ENCODE measurements at places on chromosomes 6 and 20. TPM values are rescaled to one million over a fixed set of nuclear protein-coding genes. Genes with fewer than 3 reads are reported as not detected.

Gene LY6G6C
- not detected for total RNA-seq

Gene TNFRSF21
- 23.2 TPM for total RNA-seq

Gene BHLHE23
- 0.22 TPM for total RNA-seq

Gene PDE10A
- 17.3 TPM for total RNA-seq

Gene SLC17A1
- not detected for total RNA-seq

- no peak for DNase-seq
Observed at GRCh38 chr6:139508576-139508975, 134.1 kb upstream of the CITED2 start.

- no peak for DNase-seq
Observed at GRCh38 chr6:151001387-151002056, 136.0 kb downstream of the MTHFD1L start.

DNA sequence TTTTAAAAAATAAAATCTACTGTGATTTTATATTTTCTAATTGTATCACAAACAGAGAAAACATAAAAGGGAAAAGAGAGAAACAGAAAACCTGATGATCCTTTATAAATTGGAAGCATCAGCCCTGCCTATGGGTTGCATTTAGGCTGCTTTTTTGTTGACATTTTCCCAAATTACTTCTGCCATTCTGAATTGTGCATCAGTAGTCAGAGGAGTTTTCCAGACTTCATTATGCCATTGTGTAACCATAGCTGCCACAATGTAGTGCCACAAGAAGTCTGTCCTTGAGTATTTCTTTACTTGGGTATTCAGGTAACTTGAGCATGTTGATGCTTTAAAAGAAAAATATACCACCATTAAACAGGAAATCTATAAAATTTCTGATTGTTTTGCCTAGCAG is 130.3 kb downstream of the HACE1 start:
- no peak for DNase-seq

DNA sequence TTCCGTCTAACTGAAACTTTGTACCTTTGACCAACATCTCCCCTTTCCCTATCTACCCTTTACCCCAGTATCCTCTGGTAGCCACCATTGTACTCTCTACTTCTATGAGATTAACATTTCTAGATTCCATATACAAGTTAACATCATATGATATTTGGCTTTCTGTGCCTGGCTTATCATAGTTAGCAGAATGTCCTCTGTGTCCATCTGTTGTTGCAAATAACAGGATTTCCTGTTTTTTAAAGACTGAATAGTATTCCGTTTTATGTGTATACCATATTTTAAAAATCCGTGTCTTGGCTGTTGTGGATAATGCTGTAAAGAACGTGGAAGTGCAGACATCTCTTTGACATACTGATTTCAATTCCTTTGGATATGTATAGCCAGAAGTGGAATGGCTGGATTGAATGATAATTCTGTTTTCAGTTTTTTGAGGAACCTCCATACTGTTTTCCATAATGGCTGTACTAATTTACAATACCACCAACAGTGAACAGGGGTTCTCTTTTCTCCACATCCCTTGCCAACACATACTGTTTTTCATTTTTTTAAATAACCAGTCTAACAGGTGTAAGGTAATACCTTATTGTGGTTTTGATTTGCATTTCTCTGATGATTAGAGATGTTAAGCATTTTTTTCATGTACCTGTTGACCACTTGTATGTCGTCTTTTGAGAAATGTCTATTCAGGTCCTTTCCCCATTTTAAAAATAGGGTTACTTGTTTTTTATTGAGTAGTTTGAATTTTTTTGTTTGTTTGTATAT is 53.8 kb downstream of the CDC5L start:
- no peak for DNase-seq

DNA sequence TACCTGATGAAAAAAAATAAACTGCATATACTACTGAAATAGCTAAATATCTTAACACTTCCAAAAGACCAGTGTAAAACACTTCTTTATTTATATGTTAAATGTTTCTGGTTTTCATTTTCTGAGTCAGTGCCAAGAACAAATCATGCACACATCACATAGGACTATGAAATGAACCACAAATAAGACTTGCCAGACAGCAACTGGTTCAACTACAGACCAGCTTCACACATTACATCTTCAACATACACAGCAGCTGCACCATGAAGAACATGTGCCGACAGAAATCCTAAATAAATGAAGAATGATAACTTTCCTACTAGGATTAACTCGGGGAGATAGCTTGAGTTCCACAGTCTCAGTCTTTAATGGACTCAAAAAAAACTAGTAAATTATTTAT is 168.3 kb upstream of the STXBP5 start:
- DNase-seq, result no peak

DNA sequence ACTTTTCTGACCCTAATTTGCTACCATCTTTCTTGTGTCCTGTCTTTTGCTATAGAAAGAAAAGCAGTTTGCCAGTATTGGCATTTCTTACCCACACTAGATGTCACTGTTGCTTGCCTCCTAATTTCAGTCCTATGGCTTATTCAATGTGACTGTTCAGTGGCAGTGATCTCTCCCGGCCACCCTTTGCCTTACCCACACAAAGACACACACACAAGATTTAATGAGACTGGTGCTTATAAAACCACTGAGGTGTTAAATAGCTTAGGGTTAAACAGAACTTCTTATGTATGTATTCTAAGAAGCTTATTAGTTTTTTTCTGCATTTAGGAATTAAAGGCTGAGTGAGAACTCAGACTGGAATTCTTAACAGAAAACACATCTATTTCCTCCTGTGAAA is 233.6 kb upstream of the ASCC3 start:
- peak; percentile 61 for DNase-seq

- no peak for DNase-seq
Observed at GRCh38 chr6:17032590-17032987, 69.3 kb upstream of the STMND1 start.

DNA sequence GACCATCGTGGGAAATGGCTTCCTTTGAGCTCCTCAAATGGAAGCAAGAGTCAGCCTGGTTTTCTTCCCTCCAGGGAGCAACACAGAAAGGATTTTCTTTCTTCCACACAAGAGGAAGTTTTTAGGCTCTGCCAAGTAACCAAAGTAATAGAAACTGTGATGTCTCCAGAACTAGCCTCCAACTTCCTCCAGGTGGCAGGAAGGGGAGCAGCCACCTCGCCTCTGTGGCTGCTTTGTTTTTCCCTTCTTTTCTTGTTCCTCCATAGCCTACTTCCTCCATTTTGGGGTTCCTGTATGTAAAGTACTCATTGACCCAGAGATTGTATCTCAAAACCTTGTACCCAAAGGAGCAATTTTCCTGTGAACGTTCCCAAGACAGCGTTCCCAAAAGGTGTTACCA is 32.7 kb upstream of the CCR6 start:
- no peak for DNase-seq

DNA sequence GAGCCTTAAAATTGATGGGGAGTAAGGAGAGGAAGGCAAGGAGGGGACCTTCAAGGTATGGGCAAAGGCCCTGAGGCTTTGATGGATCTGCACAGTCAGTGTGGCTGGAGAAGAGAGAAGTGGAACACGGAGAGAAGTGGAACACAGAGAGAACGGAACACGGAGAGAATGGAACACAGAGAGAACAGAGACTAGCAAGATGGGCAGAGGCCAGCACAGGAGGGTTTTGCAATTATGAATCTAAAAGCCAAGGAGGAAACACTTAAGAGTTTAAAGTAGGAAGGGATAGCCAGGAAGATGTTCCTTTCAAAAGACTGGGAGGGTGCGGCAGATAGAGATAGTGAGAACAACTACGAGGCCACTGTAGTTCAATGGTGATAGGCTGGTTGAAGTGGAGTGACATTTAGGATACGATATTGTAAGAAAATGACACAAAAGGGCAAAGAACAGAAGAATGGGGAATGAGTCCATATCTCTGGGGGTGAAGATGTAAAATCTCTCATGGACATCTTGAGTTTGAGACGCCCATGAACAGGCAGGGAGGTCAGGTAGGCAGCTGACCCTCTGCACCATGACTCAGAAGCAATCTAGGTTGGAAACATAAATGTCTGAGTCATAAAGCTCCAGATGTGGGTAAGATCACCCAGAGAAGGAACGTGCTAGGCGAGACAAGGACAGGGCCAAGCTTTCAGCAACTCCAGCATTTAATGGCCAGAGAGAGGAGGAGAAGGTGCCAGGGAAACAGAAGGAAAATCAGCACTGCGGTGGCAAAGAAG is 25.4 kb downstream of the ZMYND8 start:
- no peak for DNase-seq

DNA sequence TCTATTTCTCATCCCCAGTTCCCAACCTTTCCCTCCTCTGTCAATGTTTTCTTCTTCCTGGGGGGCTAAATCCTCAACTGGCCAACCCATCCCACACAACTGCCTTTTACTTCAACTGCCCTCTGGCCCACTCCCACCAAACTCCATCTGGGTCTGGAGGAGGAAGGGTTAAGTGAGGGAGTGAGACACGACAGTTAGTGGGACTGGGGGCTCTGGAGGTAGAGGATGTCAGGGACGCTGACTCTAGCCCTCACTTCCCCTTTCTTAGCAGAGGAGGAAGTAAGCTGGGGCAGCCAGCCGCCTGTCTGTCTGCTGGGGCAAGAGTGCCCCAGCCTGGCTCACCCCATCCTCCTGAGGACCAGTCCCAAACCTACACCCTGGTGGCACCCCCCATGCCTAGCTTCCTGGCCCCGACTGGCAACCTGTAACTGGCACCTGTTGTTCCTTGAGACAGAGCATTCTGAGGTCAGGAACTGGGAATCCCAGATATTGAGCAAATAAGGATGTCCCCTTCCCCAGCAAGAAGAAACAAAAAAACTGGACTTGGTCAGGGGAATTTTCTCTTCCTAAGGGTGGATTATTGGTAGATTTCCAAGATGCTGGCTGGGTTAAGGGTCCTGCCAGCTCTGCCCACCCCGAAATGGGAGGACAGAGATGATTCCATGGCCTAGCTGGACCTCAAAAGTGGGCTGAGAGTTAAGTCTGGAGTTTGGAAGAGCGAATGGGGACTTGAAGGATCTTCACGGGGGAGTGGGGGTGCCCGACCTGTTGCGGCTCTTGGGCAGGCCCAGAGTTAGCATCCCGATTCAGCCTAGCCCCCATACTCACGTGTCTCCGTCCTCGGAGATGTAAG is 971 bp downstream of the NFKBIE start:
- no peak for DNase-seq

GRCh38 chr6:154234019-154234772 is 122.4 kb downstream of the IPCEF1 start:
- DNase-seq, result no peak

DNA sequence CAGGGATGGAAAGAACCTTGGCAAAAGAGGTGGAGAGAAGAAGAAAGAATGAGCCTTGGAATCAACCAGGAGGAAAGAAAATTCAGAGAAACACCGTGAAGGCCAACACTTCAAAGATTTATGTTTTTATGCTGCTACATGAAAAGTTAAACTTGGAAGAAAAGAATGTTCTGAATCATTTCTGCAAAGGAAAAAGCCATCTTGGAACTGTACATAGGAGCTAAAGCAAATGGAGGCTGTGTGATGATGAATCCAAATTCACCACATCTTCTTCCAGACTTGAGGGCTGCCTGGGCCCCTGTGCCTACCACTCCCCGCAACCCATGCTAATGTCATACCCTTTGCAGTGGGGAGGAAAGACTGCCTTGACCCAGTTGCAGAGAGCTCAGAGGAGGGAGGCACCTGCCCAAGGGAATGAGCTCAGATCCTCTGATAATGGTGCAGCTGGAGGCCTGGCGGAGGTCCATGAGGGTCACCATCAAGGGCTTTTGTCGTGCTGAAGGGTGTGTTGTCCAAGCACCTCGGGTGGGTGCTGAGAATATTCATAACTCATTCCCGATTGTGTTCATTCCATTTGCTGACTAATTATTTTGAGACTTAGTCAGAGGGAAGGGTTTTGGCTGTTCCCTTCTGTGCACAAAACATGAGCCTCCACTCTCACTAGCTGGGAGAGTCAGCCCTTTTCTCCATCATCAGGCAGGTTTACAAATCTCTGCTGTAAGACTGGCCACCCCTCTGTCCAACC is 245.8 kb upstream of the JAG1 start:
- DNase-seq, result no peak

DNA sequence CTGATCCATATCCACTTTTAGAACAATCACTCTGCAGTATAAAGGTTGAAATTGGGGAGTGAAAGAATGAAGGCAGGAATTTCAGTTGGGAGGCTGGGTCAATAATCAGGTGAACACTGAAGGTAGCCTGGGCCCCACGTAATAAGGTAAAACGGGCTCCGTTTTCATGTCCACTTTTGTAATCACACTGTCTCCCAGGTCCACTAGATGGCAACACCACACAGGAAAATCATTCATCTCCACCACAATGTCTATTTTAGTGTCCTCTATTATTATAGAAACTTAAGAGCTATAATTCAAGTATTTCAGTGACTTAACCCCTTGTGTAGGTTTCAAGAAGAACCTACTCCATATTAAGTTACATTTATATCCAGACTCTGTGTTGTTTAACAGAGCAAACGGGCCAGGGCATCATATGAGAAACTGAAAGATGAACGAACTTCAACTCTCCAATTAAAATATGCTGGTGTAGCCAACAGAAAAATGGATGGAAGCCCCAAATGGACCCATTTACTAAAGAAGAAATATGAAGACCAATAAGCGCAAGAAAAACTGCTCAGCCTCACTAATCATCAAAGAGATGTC is 45.9 kb upstream of the MC3R start:
- DNase-seq, result no peak

- DNase-seq, result no peak
Observed at GRCh38 chr20:258963-259362, 1.4 kb downstream of the DEFB132 start.
